ENCODE measurements at places on chromosomes 1 and 21. TPM values are rescaled to one million over a fixed set of nuclear protein-coding genes. Genes with fewer than 3 reads are reported as not detected.

The HSD3B1 gene
- total RNA-seq: not detected

GRCh38 chr1:110463725-110464124 is 12.8 kb downstream of the PROK1 start:
- no peak for DNase-seq

- DNase-seq: no peak
These were observed 17.6 kb downstream of the TNNT2 start for GRCh38 chr1:201359873-201360210.

- DNase-seq: peak; percentile 21
These were observed 911 bp downstream of the GNB1 start for GRCh38 chr1:1889847-1890505.

The HES5 gene
- total RNA-seq: not detected

The WDR64 gene
- not detected for total RNA-seq

- DNase-seq: no peak
These were observed 62.5 kb downstream of the SLC16A1 start for GRCh38 chr1:112893288-112894009.

The SH3D21 gene
- 13.2 TPM for total RNA-seq

- no peak for DNase-seq
These were observed 57.7 kb downstream of the EVA1C start for GRCh38 chr21:32470206-32470605.

The MEX3A gene
- total RNA-seq: 5.0 TPM

The GJA8 gene
- total RNA-seq: not detected

GRCh38 chr1:155933591-155934096 is 569 bp downstream of the KHDC4 start:
- no peak for DNase-seq

- DNase-seq: no peak
These were observed 15.4 kb downstream of the CCDC17 start for GRCh38 chr1:45608175-45609156.

GRCh38 chr1:16043521-16043920 is at the start of gene CLCNKB:
TSS of gene CLCNKB (plus strand) at chr1:16043782. CDS start at chr1:16044493, 711 bp downstream.
- DNase-seq: no peak
